Adipocyte (in vitro differentiated cells): ENCODE measurements at places on chromosomes 3 and 15.

DNA sequence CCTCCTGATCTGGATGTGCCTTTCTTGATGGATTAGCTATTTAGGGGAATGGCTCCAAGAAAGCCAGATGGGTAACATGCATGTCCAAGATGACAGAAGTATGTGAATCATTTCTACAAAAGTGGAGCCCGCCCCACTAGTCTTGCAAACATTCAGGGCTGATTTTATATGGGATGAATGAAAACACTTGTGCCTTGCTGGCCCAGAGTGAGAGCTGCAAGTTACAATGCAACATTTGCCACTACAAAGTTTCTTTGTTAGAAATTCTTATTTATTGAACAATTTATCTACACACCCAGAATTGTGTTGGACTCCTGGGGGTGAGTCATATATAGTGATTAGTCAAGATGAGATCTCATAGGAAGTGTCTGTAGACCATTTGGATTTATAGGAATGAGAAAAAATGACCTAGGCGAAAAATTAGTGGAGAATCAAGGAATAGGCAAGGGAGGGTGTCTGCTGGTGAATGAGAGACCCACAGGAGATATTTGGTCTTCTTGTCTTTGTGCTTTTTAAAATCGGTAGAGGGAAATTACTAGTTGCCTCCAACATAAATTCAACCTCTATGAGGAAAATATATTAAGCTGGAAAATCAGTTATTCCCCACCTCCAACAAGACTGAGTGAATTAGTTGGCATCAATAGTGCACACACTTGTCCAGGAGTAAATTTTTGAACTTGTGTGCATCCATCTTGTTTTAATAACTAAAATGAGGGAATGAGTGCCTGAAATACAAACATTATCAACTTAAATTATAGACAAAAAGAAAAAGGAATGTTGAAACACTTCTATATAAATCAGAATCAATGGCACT, 53.5 kb upstream of the DCBLD2 start:
- peak; percentile 34 for DNase-seq

DNA sequence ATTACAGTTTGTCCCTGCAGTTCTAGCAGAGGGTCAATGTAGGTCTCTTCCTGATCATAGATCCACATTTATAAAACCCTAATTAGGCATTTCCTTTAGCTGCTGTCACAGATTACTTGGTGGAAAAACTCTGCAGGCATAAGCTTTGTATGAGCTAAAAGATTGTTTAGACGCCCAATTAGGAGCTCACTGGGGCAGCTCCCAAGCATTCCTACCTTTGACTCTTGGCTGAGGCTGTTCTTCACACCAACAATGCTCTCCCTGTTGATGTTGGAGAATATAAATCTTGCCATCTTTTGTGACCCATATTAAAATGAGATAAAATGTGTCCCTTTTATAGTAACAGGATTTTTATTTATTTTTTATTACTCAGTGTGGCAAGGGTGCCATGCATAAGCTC, 148.3 kb upstream of the TRIM42 start:
- DNase-seq = no peak

DNA sequence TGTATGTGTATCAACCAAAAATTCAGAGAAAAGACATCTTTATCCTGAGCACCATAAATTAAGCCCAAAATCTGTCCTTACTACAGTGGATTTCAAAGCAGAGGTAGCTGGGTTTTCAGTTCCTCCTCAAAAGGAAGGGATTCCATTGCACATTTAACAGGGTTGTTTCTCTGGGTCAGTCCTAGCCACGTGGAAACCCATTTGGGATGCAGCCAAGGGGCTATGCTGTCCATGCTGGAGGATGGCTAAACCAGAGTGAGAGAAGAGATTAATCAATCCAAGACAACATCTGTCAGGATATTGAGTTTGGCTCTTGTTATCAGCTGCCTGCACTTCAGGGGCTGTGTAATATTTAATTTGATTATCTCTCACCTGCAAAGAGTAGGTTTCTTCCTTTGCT, 28.1 kb downstream of the LSAMP start:
- no peak for DNase-seq

DNA sequence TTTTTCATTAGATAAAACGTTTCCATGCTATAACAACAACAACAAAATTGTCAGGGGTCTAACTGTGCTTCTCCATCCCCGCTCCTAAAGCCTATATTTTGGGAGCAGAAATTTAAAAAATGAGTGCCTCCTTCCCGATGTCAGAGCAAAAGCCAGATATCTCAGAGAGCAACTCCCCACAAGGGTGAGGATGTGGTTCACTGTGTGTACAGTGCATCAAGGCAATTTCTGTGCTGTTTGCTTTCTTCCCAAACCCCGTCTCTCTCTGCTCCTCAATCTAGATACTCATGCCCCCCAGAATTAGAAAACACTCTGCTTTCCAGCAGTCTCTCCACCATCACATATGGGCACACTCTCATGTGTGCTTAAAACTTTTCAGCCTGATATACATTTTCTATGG, 76.7 kb upstream of the MBNL1 start:
- no peak for DNase-seq

DNA sequence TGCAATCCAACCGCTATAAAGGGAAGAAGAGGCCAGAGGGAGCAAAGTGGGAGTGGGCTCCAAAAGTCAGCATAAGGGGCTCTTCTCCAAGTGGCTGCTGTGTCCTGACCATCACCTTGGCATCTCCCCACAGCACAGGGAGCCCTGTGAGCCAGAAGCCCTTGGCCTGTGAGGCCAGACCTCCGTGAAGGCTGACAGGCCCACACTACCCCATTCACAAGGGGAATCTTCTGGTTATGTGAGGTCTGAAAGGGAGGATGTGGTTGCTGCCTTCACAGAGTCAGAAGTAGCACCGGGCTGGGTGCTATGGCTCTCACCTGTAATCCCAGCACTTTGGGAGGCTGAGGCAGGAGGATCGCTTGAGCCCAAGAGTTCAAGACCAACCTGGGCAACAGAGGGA, 2.6 kb upstream of the ULK3 start:
- DNase-seq = no peak

DNA sequence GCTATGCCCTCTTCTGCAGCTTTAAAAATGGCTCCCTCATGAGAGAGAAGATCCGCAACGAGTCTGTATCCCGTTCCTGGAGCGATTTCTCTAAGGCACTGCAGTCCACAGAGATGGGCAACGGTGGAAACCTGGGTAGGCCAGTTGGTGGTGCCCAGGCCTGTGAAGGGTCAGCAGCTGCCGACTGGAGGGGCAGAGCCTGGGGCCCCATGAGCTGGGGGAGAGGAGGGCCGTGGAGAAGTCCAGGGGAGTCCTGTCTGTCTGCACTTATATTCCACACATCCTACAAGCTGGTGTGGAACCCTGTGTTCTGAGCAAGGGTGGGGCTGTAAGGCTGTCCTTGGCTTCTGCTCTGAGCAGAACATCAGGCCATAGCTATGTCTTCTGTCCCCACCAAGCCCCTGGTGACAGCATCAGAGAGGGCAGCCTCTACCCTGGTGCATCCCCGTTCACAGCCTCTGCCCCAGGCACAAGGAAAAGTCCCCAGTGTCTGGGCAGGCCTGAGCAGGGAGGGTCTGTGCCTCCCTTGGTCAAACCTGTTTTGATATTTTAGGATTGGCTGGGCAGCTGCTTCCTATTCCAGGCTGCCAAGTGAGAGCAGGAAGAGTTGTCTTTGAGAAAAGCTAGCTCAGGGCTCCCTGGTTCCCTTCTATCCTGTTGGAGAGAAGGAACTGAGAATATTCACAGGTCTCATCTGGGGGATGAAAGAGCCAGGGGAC, 29.7 kb downstream of the XYLB start:
- DNase-seq = no peak

DNA sequence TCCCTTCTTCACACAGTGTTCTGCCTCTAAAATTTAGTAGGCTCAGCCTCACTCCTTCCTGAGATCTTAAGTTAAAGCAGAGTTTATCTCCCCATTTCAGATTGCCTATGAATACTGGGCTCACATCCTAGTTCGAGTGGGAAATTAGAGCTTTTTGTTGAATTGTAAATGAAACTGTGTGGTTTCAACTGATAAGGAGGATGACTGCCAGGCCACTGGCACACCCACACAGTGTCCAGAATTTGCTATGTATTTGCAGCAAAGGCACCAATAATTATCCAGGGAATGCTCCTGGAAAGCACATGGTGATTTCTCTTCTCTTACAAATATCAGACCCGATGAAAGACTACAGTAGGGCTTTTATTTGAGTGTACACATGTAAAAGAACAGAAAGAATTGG, 308.1 kb upstream of the COL8A1 start:
- DNase-seq = peak; percentile 40

DNA sequence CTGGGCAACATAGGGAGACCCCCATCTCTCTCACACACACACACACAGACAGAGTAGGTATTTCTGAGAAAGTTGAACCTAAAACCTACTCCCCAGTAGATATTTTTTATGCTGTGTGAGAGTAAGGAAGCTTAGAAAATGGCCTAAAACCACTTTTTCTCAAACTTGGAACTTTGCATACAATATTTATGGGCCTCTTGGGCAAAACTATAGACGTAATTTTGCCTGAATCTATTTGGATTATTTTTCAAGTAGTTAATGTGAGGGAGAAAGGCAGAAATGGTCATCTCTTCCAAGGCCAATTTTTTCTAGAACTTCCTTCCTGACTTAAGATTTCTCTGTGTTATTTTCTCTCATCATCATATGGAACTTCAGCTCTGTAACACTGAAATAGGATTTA, 81.7 kb downstream of the ZNF609 start:
- no peak for DNase-seq

GRCh38 chr15:70186152-70186551, 88.4 kb upstream of the TLE3 start:
- no peak for DNase-seq

GRCh38 chr15:82613747-82614146, 33.4 kb downstream of the CPEB1 start:
- DNase-seq = no peak

DNA sequence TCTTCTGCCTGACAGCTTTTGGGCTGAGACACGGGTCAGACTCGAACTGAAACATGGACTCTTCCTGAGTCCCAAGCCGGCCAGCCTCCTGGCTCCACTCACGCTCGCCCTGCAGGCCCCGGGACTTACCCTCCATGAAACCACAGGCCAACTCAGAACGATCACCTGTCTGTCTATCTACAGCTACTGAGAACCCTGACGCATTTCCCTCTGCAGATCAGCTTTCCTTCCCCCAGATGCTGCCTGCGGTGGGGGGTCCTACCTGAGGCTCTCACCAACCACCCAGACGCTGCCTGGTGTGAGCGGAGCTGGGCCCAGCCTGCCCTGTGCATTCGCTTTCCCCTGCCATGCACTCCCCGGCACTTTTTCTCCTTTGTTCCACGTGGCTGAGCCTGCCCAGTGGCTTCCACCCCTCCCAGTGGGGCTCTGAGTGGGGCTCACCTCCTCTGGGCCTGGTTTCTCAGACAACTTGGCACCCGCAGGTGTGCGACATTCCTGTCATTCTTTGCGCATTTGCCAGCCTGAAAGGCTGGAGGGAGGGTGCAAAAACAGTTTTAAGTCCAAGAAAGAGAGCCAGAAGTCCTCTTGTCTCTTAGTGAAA, 60.2 kb downstream of the PLXNA1 start:
- DNase-seq = no peak

GRCh38 chr3:124223853-124224252, 231.9 kb upstream of the ROPN1 start:
- no peak for DNase-seq

- DNase-seq = no peak
Observed at GRCh38 chr15:88741671-88742070, 61.6 kb upstream of the ACAN start.

- DNase-seq = peak; percentile 13
Observed at GRCh38 chr3:171548917-171549316, 88.7 kb upstream of the TNIK start.

- no peak for DNase-seq
Observed at GRCh38 chr3:3636815-3637214, 162.4 kb upstream of the LRRN1 start.

- DNase-seq = no peak
Observed at GRCh38 chr15:89649716-89650115, 5.6 kb downstream of the KIF7 start.

GRCh38 chr3:117409256-117409655, 699.7 kb downstream of the TUSC7 start:
- DNase-seq = no peak

DNA sequence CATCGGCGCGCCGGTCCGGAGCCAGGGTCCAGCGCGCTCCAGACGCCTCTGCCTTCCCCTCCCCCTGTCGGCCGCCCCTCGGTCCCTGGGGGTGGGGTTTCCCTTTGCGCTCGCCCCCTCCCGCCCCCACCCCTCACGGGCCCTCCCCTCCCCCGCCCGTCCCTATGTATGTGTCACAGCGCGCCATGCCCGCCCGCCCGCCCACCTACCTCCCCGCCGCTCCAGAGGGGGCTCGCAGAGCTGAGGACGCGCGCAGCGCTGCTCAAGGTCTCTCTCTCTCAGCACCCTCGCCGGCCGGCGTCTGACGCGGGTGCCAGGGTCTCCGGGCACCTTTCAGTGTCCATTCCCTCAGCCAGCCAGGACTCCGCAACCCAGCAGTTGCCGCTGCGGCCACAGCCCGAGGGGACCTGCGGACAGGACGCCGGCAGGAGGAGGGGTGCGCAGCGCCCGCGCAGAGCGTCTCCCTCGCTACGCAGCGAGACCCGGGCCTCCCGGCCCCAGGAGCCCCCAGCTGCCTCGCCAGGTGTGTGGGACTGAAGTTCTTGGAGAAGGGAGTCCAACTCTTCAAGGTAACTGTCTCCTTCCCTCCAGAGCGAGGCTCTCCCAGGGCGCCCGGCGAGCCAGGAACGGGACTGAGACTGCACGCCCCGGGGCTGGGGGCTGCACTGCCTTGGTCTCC, at the start of gene ACAN:
Gene ACAN, plus strand, starts transcription at position 196 of the 679 bp plus-strand sequence. CDS start 32,771 bp downstream, outside the sequence.
- no peak for DNase-seq

- DNase-seq = no peak
Observed at GRCh38 chr3:122789585-122790273, 3.9 kb downstream of the HSPBAP1 start.

DNA sequence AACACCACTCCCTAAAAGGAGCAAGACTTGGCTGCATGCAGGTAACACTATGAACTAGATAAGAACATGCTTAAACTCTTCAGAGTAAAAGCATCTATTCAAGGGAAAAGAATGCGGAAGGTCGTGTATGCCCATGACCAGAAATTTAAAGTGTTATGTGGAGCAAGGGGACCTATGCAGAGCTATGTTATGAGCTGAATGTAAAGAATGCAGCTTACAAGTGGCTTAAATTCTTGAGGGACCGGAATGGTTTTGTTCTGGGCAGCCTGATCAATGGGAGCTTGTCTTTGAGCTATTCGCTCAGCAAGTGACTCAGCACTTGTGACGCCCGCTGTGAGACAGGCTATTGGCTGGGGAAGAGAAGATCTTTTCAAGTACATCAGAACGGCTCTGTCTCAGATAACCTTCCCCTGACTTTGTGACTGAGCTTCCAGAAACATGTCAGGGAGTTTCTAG, 367.5 kb upstream of the THBS1 start:
- peak; percentile 85 for DNase-seq

DNA sequence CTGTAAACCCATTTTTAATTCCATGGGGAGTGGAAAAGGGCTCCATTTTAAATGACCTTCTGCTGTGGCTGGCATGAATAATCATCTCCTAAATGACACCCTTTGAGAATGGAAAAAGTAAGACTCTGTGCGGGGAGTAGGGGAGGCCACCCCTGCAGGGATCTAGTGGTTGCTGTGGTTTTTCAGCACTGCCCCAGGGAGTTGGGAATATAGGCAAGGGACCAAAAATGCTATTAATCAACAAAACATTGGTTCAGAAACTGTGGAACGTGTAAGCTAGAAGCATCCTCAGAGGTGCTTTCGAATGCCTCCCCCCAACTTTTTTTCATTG, 30.1 kb upstream of the ADAMTS7 start:
- DNase-seq = peak; percentile 31

GRCh38 chr3:53072653-53073552, 27.0 kb upstream of the SFMBT1 start:
- peak; percentile 82 for DNase-seq
